COLO829 (cell line): ENCODE measurements at places on chromosomes 7 and 10.
A peak's percentile ranks its signal among the peaks of the same experiment; 100 is the strongest.

- DNase-seq, result peak; percentile 46
Observed at GRCh38 chr7:10022957-10023356, 950.7 kb upstream of the PHF14 start.

DNA sequence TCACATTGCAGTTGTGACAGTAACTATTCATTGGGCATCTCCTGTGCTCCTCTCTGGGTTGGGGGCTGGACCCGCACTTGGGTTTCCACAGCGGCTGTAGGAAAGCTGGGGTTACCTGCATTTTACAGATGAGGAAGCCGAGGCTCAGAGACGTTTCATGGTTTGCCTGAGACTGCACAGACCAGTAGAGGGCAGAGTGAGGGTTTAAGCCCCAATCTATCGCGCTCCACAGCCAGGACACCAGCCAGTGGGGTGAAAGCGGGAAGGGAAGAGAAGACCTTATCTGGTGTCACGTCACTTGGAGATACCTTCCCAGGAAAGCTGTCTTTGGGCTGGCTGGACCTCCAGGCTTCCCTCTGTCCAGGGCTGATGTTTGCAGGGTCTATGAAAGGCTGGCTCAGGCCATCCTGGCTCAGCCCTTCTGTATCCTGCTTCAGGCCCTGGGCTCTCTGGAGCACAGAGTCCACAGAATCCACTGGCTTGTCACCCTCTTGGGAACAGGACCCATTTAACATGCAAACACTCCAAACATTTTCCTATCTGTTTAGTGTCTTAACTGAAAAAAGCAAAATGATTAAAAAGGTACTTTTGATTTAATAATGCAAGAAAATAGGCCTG lies 167.7 kb downstream of the EMX2 start:
- DNase-seq, result no peak

GRCh38 chr10:118725886-118726500 lies 28.8 kb downstream of the CACUL1 start:
- DNase-seq, result no peak

- DNase-seq, result no peak
Observed at GRCh38 chr10:2873769-2874168, 193.6 kb upstream of the PFKP start.

DNA sequence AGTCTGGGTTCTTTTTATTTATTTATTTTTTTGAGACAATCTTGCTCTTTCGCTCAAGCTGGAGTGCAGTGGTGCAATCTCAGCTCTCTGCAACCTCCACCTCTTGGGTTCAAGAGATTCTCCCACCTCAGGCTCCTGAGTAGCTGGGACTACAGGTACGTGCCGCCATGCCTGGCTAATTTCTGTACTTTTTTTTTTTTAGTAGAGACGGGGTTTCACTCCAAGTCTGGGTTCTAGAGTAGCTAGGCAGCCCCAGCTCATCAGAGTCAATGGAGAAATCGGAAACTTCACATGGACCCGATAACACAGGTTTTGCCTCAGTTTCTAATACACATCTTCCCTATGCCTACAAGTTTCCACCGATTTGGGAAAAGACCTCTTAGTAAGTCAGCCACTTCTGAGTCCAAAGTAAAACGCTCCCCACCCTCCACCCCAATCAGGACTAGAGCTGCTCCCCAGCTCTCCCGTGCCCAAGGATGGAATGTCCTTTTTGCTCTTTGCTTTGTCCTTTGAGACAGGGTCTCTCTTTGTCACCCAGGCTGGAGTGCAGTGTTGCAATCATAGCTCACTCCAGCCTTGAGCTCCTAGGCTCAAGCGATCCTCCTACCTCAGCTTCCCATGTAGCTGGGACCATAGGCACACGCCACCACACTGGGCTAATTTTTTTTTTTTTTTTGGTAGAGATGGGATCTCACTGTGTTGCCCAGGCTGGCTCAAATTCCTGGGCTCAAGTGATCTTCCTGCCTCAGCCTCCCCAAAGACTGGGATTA lies 3.8 kb upstream of the SERPINE1 start:
- no peak for DNase-seq

GRCh38 chr10:60703266-60704041 lies 74.8 kb upstream of the CDK1 start:
- DNase-seq, result no peak

- DNase-seq, result no peak
Observed at GRCh38 chr10:103792547-103792946, 62.8 kb downstream of the SH3PXD2A start.

- no peak for DNase-seq
Observed at GRCh38 chr7:104857458-104858425, 156.3 kb upstream of the KMT2E start.

DNA sequence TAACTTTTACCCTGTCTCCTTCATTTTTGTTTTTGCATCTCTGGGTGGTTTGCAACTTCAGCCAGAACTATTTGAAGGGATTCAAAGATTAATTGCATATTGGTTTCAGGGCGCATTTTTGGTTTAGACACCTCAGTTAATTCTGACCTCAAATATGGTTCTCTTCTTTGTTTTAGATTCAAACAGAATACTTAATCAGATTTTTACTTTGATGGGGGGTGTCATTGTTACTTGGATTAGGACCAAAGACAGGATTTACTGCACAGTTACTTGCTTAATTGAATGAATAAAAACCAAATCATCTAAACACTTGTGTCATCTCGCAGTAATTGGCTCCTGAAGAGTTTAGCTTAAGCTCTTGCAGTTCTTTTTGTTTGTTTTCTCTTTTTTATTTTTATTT lies 100.9 kb downstream of the PHTF2 start:
- no peak for DNase-seq

DNA sequence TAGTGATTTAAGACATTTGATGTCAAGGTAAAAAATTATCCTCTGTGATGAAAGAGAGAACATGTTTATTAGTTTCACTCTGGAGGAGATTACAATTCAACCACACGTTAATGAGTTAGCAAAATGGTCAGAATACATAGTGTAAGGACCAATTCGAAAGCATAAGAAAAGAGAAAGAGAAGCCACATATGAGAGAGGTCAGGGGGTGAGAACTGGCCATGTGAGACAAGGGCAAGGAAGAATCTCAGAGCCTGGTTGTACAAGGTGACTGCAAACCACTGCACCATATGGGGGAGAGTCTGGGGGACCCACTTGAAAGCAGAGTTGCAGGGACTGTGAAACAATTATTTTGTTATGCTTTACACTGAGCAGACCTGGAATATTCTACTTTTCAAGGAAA lies 27.7 kb upstream of the BET1 start:
- no peak for DNase-seq

DNA sequence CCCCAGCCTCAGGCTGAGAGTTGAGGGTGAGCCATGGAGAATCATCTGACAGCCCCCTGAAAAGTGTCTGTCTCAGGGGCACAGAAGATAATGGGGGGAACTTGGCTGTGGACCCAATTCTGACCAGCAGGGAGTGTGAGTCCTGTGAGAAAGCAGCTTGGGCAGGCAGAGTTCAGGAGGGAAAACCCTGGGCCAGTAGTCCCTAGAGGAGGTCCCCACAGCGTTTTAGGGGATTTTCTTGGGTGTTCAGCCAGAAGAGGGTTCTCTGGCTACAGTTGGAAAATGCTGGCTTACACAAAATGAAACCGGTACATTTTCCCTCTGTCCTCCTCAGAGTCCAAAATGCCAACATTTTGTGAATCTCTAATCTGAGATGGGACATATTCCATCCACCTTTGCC lies 35.8 kb upstream of the TRIM8 start:
- no peak for DNase-seq

- DNase-seq, result no peak
Observed at GRCh38 chr10:100986623-100986951, 710 bp downstream of the MRPL43 start.

- no peak for DNase-seq
Observed at GRCh38 chr7:30604901-30605300, 10.2 kb downstream of the GARS1 start.
